Fibroblast of skin of abdomen (primary cell): ENCODE measurements at places on chromosomes 1 and 21.

- DNase-seq: no peak
Measured at GRCh38 chr1:48235652-48236051, 13.1 kb downstream of the SLC5A9 start.

DNA sequence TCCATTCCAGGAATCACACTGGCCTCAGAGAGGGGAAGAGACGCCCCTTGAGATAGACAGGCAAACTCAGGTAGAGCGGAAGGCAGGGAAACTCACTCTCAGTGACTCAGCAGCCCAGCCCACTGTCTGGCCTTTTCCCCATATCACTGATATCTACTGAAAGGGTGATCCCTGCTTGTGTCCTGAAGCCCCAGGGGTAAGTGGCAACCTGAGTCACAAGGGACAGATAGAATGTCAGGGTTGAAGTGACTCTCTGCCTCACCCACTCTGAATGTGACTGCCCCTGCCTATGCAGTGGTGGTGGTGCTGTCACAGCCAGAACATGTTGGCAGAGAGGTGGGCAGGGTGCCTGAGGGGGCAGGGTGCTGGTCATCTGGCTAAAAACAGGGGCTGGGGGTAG lies 157.5 kb upstream of the FGGY start:
- no peak for DNase-seq

DNA sequence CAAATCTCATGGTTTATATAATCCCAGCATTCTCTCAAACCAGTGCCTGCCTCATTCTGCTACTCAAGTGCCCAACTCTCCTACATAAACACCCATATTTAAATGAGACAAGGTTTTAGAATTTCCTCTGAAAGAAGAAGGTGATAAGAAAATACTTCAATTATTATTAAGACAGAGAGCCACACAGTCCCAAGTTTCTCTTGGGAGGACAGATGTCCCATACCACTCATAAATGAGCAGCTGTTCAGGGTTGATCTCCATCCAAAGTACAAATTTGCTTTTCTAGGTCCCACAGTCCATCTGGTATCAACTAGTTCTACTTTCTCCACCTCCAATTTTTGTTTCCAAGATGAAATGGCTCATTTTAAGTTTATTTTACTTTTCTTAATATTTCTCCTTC lies 11.3 kb downstream of the DCAF8 start:
- DNase-seq: no peak

- DNase-seq: peak; percentile 56
Measured at GRCh38 chr1:32201011-32201855, 838 bp downstream of the CCDC28B start.

- DNase-seq: no peak
Measured at GRCh38 chr1:230113235-230113592, 46.2 kb downstream of the GALNT2 start.

GRCh38 chr1:44267438-44267837 lies 54.2 kb downstream of the DMAP1 start:
- no peak for DNase-seq

- DNase-seq: no peak
Measured at GRCh38 chr1:208524376-208524775, 280.2 kb upstream of the PLXNA2 start.

GRCh38 chr1:64021066-64021465 lies 182.4 kb upstream of the UBE2U start:
- DNase-seq: no peak

GRCh38 chr1:12088607-12089006 lies 25.5 kb downstream of the TNFRSF8 start:
- no peak for DNase-seq

DNA sequence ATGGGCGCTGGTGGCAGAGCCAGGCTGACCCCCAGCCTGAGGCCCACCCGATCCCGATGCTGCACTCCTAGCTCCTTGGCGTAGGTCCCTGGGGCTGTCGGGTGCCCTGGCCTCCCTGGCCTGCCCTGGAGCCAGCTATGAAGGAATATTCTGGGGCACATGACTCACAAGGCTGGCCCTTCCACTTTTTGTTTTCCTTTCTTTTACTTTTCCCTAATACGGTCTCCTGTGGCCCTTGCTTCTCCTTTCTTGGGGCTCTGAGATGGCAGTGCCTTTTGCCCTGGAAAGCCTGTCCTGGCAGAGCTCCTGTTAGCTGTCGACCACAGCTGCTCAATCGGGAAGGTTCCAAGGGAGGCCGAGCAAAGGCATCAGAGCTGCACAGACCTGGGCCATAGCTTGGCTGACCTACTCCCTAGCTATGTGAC lies 22.1 kb downstream of the ARHGEF10L start:
- DNase-seq: no peak
